ENCODE measurements at places on chromosomes 2 and 18.
A peak's percentile ranks its signal among the peaks of the same experiment; 100 is the strongest.

- no peak for DNase-seq
Observed at GRCh38 chr2:240510513-240511210, 47.1 kb downstream of the ANKMY1 start.

DNA sequence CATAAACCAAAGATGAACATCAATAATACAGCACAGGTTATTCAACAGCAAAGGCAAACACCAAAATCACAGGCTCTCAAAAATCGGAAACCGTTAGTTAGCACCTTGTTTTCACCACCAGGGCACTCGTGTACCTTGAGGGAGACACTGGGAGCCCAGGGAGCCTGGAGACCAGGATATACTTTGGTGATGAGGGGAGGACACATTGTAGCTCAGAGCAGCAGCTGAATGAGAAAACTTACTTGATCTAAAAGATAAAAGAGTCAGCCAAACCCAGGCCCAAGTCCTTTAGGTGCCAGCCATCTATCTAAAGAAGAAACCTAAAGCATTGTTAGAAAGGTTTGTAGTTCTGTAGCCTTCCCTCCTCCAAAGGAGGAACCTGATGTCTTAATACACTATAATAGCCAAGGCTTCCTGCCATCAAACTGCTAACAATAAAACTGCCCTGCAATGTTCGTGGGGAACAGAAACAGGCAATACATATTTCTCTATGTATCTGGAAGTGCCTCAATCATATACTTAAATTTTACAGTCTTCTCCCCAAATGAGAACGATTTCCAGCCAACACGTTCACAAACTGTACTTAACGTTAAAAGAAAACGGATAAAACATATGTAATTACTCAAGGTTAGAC is 19.3 kb downstream of the BCL11A start:
- no peak for DNase-seq

DNA sequence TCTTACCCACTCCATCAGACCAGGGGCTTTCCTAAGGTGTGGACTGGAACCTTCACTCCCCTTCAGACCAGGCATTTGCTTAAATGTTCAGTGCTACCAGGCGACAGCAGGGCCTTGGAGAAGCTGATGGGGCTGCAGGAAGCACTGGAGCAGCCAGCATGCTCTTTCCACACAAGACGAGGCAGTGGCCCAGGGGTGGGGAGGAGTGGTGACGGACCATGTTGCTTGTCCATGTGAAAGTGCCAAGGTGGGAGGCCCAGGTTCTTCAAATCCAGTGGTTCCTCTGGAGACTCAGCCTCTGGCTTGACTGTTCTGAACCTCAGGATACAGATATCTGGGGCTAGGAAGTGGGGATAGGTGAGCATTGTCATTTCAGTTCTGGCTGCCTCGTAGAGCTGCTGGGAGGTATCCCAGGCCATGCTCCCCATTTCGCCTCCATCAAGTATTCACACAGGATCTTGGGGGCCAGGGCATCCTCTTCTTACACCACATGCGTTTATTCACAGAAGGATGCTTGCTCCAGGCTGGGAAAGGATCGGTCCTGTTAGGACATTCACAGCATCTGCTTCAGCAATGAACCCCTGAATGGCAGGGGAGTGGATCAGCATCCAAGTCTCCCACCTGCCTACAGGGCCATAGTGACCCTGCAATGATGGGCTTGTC is 62.2 kb downstream of the SFXN5 start:
- DNase-seq = no peak

- no peak for DNase-seq
Observed at GRCh38 chr18:32271672-32272208, 81.9 kb downstream of the MEP1B start.

GRCh38 chr2:219576505-219577388 is 4.6 kb downstream of the INHA start:
- no peak for DNase-seq

DNA sequence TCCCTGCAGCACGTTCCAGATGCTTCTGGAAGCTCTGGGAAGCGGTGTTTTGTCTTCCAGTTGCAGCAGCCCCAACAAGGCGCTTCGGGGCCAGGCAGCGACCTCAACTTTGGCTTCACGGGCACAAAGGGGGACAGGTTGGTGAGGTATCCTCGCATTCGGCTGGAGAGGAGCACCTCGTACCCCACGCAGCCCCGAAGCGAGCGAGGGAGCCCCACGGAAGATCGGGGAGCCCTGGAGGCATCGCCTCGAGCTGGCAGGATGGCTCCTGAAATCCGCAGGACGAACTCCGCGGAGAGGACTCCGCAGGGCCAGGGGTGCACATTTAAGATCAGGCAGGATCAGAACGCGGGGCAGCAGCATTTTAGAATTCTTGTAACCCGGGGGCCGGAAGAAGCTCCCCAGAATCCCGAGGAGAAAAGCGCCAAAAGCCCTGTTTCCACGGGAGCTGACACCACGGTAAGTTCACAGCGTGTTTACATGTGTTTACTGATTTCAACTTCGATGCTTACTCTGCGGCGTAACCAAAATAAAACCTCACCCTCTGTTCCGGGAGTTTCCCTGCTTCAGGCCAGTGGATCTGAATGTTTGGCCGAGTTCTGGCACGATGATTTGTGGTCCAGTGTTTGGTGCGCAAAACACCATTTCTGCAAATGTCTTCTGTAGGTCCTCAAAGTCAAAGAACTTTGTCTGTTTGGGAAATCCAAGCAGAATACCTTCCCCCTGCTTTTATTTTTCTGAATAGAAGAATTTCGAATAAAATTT is 212.5 kb downstream of the NEDD4L start:
- DNase-seq = no peak

DNA sequence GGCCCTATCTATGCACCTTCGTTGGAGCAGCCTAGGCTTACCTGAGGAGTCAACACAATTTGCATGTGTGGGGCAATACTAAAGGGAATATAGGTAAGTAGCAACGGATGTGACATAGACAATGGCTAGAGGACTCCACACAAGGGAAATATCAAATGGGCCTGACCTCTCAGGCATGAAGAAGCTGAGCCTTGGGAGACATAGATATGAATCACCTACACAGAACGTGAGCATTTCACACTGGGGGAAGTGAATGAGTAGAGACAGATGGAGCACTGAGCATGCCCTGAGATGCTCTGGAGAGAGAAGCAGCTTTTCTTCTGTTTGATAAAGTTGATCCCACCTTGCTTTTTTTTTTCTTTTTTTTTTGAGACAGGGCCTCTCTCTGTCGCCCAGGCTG is 97.9 kb downstream of the ATL2 start:
- DNase-seq = no peak

GRCh38 chr2:180583441-180584140 is 396.8 kb upstream of the UBE2E3 start:
- no peak for DNase-seq

GRCh38 chr18:65422544-65423136 is 328.2 kb upstream of the CDH7 start:
- DNase-seq = no peak

DNA sequence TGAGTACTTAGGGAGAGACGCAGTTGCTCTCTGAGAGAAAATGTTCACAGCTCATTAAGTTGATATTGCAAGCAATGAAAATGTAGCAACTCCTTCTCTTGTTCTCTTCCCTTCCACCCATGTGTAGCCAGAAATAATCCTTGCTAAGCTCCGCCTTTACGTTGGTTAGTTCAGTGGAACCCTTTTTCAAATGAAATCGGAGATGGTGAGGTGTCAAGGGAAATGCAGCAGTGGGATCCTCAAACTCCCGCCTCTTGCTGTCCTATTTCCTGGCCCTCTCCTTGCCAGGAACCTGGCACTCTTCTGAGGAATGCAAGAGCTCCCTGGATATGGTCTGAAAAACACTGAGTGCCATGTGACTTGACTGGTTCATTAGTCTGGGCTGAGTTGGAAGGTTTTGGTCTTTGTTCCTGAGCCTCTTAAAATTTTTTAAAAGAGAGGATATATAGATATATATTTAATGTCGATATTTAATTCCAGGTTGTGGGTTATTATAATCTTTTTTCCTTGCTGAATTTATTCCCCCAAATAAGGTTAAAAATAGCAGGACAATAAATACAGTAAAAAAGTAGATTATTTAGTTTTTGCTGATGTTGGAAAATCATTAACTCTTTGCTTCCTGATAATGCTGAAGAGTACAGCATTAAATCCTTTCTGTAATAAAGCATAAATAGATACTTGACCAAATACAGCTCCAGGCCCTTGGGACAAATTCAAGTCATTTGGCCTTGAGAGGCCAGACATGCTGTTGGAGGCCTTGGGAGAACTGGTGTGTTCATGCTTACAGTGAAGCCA is 116.2 kb downstream of the EML6 start:
- DNase-seq = no peak

- no peak for DNase-seq
Observed at GRCh38 chr2:202269585-202269984, 4.0 kb downstream of the NOP58 start.

- DNase-seq = no peak
Observed at GRCh38 chr2:168974428-168974827, 56.7 kb downstream of the ABCB11 start.

DNA sequence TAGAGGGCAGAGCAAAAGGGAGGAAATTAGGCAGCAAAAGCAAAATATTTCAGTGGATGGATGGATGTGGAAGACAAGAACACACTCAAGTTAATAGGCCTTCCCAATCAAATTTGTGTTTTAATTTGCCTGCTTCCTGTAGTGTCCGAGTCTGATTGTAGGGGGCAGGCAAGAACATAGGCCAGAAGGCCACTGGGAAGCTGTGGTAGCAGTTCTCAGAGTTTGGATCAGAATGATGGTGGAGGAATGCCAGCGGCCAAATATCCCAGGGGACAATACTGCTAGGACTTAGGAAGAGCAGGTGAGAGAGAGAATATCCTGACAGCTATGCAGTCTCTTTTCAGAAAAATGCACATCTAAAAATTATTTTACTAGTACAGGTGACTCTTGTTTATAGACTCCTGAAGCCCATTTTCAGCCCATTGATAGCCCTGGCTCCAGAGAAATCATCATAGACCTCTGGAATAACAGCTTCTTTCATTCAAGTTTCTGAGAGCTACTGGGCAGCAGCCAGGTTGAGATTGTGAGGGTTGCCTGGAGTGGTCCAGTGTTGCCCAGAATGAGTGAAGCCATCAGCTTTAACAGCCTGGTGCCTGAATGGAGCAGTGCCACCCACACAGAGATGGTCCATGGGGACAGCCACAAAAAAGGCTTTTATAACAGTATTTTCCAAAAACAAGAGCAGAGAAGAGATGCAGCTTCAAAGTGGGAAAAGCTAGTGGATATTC is 19.1 kb upstream of the SERPINE2 start:
- no peak for DNase-seq

DNA sequence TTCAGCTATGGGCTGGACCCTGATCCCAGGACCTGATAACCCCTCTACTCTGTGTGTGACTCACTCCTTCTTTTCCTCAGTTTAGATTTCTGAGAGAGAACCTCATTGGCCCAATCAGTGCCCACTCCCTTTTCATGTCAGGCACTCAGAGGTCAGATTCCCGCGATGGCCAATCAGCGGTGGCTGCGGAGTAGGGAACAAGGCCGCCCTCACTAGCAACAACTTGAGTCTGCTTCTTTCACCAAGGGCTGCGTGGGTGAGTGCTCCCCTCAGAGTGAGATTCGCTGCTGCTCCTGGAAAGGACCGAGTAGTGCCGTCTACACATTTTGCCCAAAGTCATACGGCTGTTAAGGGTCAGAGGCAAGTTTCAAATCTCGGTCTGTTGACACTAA is 34.7 kb downstream of the NPPC start:
- DNase-seq = no peak

DNA sequence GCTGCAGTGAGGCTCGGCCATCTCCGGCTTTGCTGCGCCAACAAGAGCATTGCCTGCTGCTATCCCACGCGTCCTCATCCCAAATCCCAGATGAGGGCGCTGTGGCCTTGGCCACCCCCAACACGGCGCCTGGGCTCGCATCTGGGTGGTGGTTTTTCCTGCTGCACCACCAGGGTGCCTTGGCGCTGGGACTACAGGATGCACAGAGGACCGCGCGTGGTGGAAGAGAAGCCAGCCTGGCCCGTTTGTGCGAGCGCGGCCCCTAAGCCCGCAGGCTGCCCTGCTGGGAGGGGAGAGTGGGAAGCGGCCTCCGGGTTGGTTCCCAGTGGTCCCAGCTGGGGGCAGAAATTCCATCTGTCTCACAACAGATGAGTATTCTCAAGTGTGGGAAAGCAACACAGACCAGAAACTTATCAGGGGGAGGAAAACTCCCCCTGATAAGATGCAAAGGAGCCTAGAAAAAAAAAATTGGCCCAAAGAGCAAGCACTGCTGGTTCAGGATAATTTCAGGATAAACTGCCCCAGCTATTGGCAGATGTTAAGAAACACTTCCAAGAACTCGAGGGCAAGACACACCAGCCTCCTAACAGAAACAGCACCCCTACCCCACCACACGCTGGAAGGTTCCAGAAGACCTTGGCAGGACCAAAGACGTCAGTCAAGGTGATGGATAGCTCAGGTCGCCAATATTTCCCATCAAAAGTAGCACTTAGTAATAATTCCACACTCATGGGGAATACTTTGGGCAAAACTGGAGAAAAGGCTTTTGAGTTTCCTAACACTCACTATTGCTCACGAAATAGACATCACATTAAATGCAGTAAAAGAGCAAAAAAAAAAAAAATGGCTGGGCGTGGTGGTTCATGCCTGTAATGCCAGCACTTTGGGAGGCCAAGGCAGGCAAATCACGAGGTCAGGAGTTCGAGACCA is 152.1 kb downstream of the PXDN start:
- DNase-seq = no peak

GRCh38 chr2:106292627-106293026 is 98.5 kb upstream of the UXS1 start:
- DNase-seq = no peak

- peak; percentile 25 for DNase-seq
Observed at GRCh38 chr2:175880-176820, 87.7 kb downstream of the SH3YL1 start.

- DNase-seq = no peak
Observed at GRCh38 chr18:27901424-27902226, 275.3 kb downstream of the CDH2 start.
